ENCODE measurements at places on chromosomes 4 and X.

- no peak for DNase-seq
Observed at GRCh38 chr4:41178372-41179370, 35.7 kb downstream of the APBB2 start.

DNA sequence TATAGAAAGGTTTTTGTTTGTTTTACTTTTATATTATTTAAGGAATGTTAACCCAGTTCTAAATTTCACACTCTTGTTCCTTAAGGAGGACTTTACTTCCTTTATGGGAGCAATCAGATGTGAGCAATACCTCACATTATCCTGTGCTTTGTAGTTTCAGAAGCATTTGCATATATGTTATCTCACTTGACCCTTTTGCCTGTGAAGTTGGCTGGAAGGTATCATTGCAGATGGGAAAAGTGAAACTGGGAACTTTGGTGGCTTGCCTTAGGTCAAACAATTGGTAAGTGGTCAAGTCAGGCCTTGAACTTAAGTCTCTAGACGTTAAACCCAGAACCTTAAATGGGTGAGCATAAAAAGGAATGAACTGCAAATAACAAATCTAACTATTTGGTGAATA is 90.6 kb downstream of the AREG start:
- DNase-seq: no peak

DNA sequence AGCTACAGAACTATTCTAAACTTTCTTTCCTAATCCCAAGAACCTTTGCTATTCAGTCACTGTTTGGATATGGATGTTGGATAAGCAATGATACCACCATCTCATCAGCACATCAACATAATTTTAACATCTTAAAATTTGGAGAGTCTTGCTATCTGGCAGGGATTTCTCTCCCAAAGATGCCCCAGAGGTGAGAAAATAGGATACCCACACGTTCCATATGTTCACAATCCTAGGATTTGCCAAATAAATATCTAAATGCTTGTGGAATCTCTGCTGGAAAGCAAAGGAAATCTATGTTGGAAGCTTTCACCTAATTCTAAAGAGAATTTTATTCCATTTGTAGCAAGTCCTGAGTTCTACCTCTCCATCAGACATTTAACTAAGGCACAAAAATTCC is 24.4 kb downstream of the SOWAHB start:
- DNase-seq: no peak

DNA sequence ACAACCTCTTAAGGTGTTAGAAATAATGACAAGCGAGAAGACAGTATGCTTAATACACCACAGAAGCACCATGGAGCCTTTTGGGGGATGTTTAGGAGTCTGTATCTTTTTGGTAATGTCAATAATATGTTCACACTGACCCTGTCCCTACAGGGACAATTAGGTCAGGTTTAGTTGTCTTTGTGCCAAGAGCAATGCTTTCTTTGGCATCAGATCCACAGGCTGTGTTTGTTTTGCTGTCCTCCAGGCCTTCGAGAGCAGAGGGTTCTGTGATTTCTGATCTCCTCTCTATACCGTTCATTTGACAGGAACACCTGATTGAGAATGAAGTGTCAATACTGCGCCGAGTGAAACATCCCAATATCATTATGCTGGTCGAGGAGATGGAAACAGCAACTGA is 153.8 kb downstream of the DCLK2 start:
- DNase-seq: no peak

- no peak for DNase-seq
Observed at GRCh38 chrX:148185631-148186030, 204.5 kb downstream of the FMR1NB start.

- no peak for DNase-seq
Observed at GRCh38 chrX:63758011-63758410, 27.0 kb downstream of the ARHGEF9 start.

DNA sequence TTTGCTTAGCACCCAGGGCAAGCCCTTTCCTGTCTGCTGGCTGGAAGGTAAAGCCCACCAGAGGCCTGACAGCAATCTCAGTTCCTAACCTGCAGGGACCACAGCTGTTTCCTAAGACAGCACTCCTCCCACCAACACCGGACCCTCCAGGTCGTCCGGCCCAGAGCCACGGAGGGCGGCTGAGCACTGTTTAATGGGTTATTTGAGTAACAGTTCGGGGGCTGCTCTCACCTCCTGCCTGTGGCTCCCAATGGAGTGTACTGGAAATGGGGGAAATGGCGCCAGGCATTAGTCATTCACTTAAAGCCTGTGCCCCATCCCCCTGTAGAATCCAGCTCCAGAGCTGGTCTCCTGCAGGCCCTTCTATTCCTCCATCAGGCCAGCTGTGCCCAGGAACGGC is 81.6 kb upstream of the ADRA2C start:
- no peak for DNase-seq

DNA sequence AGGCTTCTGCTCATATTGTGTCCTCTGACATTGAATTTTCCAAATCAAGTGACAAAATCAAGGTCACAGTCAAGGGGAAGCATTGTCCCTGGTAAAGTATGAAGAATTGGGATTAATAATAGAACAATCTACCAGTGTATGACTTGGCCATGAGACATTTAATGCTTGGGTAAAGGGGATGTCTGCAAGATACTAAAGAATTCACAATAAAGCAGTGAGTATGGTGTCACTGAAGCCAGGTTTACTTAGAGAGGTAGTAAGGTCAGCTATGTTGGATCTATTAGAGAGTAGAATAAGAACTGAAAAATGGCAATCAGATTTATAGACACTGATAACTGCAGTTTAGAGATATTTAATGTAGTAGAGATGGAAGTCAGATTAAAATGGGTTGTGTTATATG is 349.2 kb downstream of the BMPR1B start:
- DNase-seq: no peak

DNA sequence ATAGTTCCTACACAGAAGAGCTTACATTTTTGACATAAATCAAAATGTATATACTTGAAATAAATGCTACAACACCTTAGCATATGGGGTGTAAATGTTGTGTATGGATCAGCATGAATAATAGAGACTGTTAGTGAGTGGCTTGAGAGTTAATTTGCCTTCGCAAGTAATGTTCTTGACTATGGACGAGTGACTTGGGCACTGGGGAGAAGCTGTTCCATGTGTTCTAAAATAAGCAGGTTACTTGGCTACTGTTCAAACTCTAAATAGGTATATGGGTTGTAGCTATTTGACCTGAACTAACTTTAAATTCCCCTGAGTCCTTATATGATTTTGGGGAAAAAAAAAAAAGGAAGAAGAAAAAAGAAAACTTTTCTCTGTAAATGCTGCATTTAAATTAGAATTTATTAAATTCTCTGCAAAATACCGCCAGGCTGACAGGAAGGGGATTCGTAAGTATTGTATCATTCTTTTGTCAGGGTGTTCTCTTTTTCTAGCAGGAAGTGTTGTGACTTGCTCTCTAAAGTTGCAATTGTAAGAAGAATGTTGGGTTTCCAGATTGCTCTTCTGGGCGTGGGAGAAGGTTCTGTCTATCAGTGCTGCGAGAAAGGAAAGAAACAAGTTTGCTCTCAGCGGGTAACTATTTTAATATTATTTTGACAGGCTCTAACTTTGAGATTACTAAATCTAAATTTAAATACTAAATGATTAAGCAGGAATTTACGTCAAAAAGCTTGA is 32.2 kb downstream of the PLS3 start:
- DNase-seq: no peak

DNA sequence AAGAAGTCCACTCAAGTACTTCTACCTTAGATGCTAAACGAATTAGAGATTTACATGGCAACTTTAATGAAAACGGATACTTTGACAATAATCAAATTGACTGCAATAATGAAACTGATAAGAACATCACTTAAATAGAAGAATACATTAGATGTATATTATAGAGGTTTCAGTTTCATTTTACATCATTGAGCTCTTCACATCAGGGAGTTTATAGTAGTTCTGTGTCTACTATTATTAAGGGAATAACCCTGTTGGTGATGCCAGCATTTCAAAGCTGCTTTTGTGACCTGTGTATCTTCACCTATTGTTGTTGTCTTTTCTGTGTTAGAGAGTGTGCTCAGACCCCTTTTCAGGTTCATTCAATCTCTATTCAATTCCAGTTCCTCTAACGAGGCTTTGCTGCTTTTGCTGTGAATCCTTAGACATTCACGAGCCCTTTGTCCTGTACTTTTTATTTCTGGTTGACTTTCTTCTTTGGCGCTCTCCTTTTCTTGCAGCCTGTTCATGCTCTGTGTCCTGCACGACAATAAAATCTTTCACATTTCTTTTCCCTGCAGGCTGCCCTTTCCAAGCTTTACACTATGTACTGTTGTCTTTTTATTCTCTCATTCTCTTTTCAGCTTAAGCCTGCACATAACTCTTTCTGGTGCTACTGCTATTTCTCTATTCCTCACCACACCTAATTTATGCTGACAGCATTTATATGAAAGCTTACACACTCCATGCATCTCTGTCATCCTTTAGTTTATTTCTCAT is 232.1 kb downstream of the CPE start:
- no peak for DNase-seq

DNA sequence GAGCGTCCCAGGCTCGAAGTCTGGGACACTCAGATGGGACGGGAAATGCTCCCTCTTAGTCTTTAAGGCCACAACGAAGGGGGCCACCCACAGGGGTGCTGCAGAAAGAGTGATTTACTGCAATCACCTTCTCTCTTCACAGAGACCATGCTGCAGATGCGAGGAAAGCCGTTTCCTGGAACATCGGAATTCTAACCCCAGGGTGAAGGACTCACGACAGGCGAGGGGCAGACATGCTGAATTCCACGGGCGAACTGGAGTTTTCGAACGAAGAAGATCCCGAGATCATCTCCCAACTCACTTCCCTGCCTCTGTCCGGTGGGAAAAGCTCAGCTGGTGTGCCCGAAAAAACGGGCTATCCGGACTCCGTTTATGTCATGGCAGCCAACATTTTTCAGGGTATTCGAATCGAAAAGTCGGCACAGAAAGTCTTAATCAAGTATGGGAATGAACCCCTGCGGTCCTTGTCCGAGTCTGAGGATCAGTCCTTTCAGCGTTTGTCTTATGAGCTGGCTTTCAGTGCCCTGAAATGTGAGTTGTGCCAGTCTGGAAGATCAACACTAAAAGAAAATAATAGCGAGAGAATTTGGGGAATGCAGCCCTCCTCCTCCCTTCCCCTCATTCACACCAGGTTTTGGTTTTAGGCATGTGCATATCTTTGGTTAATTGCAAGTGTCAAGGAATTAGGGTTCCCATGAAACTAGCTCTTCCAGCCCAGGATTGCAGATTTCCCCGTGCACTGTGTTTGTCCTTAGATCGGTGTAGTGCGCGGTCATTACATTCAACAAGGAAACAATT is 905 bp downstream of the NSUN7 start:
- DNase-seq: no peak

DNA sequence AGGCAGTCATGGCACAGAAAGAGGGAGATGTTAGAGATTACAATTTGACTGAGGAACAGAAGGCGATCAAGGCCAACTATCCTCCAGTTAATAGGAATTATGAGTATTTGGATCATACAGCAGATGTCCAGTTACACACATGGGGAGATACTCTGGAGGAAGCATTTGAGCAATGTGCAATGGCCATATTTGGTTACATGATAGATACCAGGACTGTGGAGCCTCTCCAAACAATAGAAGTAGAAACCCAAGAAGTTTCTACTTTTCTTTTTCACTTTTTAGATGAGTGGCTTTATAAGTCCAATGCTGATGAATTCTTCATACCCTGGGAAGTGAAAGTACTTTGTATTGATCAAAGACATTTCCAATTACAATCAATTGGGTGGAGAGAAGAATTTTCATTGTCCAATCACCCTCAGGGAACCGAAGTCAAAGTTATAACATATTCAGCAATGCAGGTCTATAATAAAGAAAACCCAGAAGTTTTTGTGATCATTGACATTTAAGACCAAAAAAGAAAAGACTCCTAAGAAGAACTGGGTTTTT is 139.1 kb downstream of the MAB21L2 start:
- no peak for DNase-seq

- DNase-seq: no peak
Observed at GRCh38 chr4:141719585-141719984, 83.2 kb downstream of the IL15 start.

DNA sequence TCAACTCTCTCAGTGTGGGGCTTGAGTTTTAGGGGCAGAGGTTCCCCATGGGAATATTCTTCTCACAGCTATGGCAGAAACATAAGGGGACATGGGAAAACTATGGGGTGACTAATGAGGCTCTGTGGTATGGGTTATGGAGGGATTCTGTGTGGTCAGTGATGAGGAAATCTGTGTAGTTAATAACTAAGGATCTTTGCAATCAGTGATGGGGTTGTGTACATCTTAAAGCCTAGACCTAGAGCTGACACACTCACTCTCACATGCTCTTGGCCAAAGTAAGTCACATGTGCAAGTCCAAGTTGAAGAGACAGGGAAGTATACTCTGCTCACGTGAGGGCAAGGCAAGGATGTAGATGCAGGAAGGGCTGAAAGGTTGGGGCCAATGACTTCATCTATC is 86.4 kb upstream of the UXT start:
- DNase-seq: no peak

- no peak for DNase-seq
Observed at GRCh38 chrX:46325312-46325877, 219.8 kb downstream of the ZNF674 start.

DNA sequence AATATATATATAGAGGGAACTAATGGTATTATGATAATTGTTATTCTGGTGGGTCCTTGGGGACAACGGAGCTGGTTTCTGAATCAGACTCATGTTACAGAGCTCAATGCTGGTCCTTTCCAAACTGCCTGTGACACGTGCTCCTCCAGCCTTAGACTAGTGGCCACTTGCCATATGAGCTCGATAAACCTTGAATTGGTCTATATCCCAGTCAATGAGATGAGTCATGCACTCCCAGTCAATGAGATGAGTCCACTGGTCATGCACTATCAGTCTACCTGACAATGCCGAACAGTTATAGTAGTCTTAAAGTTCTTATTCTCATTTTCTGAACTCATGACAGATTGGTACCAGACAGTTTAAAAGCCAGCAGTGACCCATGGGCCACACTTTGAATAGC is 325.2 kb downstream of the LDB2 start:
- DNase-seq: no peak

GRCh38 chr4:2401610-2401983 is 16.8 kb downstream of the ZFYVE28 start:
- DNase-seq: no peak

DNA sequence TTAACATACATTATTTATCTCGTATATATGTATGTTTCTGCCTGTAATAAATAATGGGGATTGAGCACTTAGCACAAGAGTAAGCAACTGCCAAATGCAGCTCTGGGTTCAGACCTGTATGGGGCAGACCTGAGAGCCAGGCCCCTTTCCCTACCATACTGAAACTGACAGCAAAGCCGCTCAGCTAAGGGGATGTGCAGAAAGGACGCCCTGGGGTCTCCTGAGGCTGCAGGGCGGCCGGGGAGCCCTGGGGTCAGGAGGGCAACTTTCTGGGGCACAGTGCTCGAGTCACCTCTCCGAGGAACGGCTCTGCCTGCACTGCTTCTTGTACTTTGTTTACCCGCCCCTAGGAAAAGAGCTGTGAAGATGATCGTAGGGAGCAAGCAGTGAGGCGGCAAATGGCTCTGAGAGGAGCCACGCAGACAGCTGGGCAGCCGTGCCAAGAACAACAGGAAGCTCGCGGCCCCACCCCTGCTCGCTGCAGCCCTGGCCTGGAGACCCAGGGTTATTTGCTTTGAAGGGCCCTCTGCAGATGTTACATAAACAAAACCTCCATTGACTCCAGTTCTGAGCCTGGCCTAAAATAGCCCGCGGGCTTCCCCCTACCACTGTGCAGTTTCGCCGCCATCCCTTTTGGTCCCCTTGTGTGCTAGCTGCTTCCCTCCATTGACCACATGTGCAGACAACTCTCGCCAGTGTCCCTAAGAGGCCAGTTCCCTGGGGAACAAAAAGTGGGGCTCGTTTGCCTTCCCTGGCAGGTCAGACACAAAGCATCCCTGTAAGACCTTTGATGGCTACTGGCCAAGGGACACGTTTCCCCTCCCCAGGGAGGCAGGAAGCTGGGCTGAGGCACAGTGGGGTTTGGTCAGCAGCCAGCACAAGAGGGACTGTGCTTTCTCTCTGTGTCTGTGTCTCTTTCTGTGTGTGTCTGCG is 111.3 kb upstream of the LNX1 start:
- DNase-seq: no peak
